ENCODE measurements at places on chromosomes 5 and 9.

DNA sequence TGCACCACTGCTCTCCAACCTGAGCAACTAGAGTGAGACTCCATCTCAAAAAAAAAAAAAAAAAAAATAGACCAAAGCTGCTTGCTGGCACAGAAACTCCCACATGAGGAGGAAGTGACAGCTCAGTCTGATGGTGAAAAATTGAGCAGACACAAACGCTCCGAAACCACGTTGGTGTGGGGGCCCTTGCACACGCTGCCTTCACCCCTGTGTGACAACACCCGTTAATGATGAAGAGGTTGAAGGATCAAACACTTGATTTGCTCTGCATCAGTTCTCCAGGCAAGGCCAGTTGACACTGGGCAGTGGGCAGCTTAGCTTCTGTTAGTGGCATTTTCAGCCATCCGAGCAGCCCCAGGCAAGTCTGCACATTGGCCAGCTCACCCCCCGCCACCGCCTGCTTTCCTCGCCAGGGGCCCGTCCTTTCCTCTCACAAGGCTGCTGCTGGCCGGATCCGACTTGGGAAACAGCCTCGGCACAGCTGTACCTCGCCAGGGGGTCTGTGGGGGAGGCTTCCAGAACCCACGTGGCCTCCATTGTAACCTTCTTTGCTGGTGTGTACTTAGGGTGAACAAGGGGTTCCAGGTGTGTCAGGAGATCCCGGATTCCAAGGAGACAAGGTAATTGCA is 79.8 kb downstream of the COL27A1 start:
- DNase-seq, result no peak

- no peak for DNase-seq
Observed at GRCh38 chr5:82097-82496, 9.9 kb upstream of the PLEKHG4B start.

GRCh38 chr9:76692458-76693129 is 71.6 kb upstream of the PCA3 start:
- no peak for DNase-seq

DNA sequence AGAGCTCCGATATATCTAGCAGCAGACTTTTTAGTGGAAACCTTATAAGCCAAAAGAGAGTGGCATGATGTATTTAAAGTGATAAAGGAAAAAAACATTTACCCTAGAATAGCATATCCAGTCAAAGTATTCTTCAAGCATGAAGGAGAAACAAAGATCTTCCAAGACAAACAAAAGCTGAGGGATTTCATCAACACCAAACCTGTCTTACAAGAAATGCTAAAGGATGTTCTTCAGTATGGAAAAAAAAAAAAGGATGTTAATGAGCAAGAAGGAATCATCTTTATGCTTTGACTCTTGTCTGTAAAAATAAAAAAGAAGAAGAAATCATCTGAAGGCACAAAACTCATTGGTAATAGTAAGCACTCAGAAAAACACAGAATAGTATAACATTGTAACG is 338.2 kb downstream of the TLE1 start:
- no peak for DNase-seq

- no peak for DNase-seq
Observed at GRCh38 chr9:37309136-37309535, 113.4 kb upstream of the GRHPR start.

DNA sequence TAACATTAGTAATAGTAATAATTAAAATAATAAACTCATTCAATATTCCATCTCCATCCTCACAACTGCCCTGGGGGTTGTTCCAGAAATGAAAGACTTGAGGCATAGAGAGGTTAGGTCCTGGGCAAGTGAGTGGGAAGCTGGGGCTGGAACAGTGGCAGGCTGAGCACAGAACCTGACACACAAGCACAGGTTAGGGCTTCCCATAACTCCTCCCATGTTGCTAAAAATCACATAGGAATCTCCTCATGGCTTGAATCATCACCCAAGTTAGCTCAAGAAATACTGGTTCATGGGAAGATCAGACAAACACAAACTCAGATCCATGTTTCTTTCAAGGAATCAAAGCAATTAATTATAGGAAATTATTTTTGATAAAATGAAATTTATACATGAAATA is 487.7 kb downstream of the SEMA5A start:
- DNase-seq, result no peak

GRCh38 chr9:124030969-124031451 is 19.4 kb downstream of the LHX2 start:
- DNase-seq, result no peak

- DNase-seq, result no peak
Observed at GRCh38 chr5:58505502-58505901, 14.3 kb downstream of the GAPT start.

- DNase-seq, result no peak
Observed at GRCh38 chr5:60415443-60415842, 284.5 kb downstream of the DEPDC1B start.

DNA sequence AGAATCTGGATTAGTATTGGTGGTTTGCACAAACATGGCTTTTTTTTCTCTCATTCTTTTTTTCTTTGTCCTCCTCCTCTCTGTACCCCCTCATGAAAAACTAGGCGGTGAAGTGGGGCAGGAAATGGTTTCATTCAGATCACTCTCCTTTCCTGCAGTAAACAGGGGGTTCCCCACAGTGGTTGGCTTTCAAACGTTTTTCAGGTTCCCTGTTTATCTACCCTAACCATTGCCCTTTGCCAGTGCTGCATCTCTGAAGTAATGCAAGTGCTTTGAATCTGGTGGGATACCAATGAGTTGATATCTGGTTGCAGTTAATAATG is 29.8 kb downstream of the NR4A3 start:
- no peak for DNase-seq

GRCh38 chr5:142235870-142236672 is 88.8 kb downstream of the SPRY4 start:
- DNase-seq, result no peak

- no peak for DNase-seq
Observed at GRCh38 chr5:76794871-76795270, 24.0 kb upstream of the F2RL1 start.

DNA sequence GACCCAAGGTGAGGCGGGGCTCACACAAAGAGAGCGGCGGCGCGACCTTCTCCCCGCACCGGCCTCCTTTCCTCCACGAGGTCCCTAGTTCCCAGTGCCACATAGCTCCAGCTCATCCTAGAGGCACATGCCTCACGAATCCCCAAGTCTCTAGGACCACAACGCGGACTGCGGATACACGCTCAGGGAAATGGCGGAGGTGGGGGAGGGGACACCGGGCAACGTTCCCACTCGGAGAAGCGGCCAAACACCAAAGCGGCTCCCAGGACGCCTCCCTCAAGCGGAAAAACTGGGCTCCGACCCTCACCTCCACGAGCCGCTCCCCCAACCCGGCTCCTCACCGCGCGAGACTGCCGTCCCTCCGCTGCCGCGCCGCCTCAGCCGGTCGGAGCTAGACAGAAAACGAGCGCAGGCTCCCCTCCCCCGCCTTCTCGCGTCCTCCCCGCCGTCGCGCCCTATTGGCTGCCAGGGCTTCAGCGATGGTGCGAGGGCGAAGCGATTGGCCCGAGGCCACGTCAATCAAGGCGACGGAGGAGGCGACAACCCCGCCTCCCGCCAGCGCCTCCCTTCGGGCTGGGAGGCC is at the start of gene HNRNPK:
Gene HNRNPK, minus strand, starts transcription at position 404 of the 583 bp plus-strand sequence. CDS start 1,963 bp downstream, outside the sequence.
- peak; percentile 98 for DNase-seq

GRCh38 chr5:181243018-181243563 is 615 bp downstream of the RACK1 start:
- no peak for DNase-seq

DNA sequence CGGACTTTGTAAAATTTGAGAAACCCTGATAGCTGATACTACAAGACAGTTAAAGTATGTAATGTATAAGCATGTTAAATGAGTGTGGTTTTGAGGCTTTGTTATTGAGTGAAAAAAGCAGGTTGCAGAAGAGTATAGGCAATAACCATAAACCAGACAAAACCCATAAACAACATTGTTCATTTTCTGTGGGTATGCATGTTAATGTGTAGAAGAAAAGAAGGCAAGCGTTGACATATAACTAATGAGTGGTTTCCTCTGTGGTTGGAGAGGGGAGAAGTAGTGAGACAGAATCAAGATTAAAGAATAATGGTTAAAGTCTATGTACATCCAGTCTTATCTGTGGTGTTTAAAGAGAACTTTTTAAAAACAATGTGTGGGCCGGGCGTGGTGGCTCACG is 26.2 kb downstream of the RAD23B start:
- DNase-seq, result no peak

- no peak for DNase-seq
Observed at GRCh38 chr9:6942406-6942805, 184.6 kb downstream of the KDM4C start.

- no peak for DNase-seq
Observed at GRCh38 chr5:36946101-36946500, 69.5 kb downstream of the NIPBL start.
